Glomerular endothelial cell (primary cell): ENCODE measurements at places on chromosomes 16 and 17. TPM values are rescaled to one million over a fixed set of nuclear protein-coding genes. Genes with fewer than 3 reads are reported as not detected.

GRCh38 chr16:31869511-31870201 lies 4.0 kb upstream of the ZNF267 start:
- DNase-seq = peak; percentile 89

DNA sequence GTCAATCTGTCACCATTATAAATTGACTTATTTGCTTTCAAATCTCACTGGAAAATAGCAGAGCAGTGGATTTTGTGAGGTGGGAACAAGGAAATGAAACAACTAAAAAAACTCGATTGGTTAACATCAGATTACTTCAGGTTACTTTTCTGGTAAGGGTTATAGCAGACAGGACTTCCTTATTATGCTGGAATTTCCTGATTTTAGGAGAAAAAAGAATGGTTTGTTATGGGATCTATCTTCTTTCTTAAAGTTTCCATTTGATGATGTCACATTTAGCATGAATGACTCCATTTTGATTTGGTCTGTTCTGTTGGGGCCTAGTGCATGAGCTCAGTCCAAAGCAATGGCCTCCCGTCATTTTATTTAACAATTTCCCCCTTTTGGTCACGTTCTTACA lies 210.6 kb downstream of the KCNJ2 start:
- no peak for DNase-seq

DNA sequence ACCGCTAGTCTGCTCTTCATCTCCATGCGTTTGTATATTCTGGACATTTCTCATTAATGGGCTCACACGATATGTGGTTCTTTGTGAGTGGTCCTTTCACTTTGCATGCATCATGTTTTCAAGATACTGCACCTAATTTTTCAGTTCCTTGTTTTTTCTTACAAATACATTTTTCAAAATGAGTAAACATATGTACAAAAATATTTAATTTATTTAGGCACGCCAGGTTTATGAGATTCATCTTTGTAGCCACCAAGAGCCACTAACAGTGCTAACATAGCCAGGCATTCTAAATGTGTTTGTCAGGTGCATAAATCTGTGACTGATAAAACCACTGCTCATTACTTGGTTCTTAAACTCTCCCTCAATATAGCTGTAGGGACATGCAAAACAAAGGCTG lies 375.3 kb downstream of the WWOX start:
- no peak for DNase-seq

DNA sequence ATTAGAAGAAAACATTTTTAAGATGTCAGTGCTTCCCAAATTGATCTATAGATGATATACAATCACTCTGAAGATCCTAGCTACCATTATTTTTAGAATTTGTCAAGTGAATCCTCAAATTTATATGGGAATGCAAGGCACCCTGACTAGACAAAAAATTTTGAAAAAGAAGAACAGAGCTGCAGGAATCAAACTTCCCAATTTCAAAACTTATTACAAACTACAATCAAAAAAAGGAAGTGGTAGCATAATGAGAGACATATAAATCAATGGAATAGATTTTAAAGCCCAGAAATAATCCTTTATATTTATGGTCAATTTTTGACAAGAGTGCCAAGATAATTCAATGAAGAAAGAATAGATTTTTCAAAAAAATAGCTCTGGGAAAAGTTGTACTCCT lies 198.3 kb upstream of the KCNJ16 start:
- no peak for DNase-seq

DNA sequence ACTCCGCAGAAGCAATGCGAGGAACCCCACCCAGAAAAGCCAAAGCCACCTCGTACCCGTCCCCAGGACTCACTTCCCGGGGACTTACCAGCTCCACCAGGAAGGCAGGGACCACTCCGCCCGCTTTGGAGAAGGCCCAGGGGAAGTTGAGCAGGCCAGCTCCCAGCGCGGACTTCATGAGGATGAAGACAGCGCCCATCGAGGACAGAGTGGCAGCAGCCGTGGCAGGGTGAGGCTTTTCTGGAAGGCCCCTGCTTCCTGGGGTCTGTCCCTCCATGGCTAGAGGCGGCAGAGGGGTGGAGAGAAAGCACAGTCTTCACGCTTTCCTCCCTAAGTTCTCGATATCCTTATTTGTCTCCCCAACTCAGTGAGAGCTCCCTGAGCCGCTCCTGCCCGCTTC lies 714 bp downstream of the SLC38A8 start:
- no peak for DNase-seq

DNA sequence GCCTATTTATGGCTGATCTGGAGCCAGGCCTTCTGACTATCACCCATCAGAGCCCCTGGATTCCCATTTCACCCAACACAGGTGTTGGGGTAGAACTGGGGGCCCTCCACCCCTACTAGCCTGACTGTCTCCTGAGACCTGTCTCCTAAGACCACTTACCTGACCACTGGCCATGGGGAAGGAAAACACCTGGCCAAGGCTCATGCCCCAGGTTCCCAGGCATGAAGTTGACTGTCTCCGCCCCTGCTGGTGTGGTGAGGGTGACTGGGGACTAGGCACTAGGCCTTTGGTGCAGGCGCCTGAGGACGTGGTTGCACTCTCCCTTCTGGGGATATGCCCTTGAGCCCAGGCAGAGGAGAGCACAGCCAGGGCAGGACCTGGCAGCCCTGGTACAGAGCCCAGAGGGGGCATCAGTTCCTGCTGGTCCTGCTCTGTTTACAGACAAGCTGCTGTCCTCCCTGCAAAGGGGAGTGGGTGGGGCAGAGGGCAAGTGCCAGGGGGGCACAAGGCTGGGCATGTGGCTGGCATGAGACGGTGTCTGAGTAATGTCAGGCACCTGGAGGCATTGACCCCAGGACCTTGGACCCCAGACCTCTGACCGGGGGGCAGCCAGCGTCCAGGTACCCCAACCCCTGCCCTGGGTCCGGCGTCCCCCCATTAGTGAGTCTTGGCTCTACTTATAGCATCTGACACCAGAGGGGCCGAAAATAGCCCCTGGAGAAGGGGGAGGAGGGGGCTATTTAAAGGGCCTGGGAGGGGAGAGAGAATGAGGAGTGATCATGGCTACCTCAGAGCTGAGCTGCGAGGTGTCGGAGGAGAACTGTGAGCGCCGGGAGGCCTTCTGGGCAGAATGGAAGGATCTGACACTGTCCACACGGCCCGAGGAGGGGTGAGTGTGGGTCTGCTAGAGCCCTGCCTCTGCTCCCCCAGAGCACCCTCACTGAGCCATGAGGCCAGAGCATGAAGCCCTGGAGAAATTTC lies at the start of gene TCAP:
TCAP (plus strand) TSS at position 769 of the 981 bp plus-strand sequence; CDS start at position 780, 11 bp downstream.
- no peak for DNase-seq

GRCh38 chr16:11053916-11054460 lies 109.6 kb downstream of the CLEC16A start:
- DNase-seq = no peak

DNA sequence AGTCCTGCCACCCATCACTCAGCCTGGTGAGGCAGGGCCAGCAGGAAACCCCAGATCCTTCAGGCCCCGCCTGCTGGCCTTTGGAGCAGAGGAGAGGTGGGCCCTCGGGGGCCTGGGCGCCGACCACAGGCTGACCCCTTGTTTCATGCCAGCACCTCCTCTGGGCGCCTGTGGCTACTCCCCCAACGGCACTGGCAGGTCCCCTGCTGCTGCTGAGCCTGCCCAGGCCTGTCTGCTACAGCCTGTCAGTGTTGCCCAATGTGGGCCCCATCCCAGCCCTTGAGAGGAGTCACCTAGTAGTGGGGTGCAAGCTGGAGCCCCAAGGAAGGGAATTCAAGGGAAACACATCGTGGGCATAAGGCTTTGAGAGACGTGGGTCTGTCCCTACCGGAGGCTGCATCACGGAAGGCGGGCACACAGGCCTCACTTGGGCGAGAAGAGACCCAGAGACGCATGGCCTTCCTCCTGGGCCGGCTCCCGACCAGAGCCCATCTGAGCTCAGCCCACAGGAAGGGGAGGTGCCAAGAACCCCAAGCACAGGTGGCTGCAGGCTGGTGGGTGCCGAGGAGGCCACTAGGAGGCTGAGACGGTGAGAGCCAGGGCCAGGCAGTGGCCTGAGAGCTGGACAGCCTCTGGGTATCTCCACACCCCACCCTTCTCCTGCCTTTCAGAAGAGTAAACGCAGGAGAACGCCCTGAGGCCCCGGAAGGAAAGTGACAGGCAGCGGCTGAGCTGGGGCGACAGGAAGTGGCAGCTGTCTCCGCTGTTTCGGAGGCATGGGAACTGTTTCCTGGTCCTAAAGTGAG lies 8.0 kb upstream of the FASN start:
- DNase-seq = no peak

DNA sequence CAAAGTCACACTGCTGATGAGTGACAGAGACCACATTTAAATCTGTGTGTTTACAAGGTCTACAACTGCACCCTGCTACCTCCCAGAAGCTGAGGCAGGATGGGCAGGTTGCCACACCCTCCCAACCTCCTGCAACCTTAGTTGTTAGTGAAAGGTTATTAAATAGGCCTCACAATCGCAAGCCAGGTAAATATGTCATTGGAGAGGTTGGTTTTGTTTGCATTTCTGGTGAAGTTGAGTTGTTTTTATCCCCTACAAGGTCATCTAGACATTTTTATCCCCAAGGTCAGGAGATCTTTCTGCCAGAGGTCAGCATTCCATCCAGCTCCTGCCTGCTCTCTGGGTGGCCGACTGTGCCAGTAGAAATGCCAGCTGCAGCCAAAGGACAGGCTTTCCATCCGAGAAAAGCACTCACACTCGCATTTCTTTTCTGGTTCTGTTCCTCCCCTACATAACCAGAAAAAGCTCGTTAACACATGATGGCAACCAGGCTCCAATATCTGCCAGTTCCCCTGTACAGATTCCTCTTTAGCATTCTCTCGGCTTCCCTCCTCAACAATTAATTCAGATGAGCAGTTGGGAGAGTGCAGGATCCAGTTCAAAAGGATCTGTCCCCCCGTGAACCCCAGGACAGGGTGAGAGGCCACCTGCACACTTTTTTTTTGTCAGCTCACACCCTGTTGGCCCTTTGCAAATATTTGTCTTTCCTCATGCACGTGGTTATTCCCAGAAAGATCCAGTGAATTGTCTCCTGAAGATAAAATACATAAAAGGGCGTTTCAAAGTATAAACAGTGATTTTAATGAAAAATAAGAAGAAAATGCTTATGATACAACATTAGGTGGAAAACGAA lies 562.8 kb downstream of the MAF start:
- DNase-seq = no peak

- no peak for DNase-seq
Measured at GRCh38 chr17:10058921-10059683, 139.3 kb downstream of the GAS7 start.

GRCh38 chr17:80663781-80664206 lies 119.2 kb downstream of the RPTOR start:
- DNase-seq = no peak

Gene OTOP3
- total RNA-seq = not detected in 2 replicates

Gene MYH8
- total RNA-seq = not detected in 2 replicates

Gene CDH11
- 43.8 and 99.6 TPM in 2 replicates for total RNA-seq

Gene HS3ST2
- total RNA-seq = not detected in 2 replicates

Gene PPP1R1B
- not detected in 2 replicates for total RNA-seq

Gene SYT17
- total RNA-seq = 3.6 and 5.8 TPM in 2 replicates

Gene ACSM3
- 22.0 and 68.4 TPM in 2 replicates for total RNA-seq

Gene OR1F1
- not detected in 2 replicates for total RNA-seq

Gene MYH2
- total RNA-seq = not detected in 2 replicates

Gene TBX21
- total RNA-seq = not detected in 2 replicates

Gene GGNBP2
- total RNA-seq = 45.5 and 51.0 TPM in 2 replicates
